NCI-H187 (cell line): ENCODE measurements at places on chromosomes 1 and 21.

- no peak for DNase-seq
Observed at GRCh38 chr1:110060034-110060661, 10.3 kb downstream of the ALX3 start.

DNA sequence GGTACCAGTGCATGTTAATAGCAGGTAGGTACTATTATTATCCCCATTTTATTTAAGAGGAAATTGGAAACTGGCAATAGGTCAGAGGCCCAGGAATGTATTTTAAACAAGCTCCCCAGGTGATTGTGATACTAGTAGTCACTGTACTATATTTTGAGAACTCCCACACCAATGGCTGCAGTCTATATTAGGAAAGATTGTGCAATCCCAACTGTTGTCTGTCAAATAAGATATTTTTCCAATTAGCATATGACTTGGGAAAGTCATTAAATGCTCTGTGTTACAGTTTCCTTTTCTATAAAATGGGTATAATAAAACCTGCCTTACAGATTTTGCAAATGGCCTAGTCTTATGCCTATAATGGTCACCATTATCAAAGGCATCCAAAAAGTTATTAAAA lies 94.2 kb upstream of the DMRTA2 start:
- DNase-seq = no peak

DNA sequence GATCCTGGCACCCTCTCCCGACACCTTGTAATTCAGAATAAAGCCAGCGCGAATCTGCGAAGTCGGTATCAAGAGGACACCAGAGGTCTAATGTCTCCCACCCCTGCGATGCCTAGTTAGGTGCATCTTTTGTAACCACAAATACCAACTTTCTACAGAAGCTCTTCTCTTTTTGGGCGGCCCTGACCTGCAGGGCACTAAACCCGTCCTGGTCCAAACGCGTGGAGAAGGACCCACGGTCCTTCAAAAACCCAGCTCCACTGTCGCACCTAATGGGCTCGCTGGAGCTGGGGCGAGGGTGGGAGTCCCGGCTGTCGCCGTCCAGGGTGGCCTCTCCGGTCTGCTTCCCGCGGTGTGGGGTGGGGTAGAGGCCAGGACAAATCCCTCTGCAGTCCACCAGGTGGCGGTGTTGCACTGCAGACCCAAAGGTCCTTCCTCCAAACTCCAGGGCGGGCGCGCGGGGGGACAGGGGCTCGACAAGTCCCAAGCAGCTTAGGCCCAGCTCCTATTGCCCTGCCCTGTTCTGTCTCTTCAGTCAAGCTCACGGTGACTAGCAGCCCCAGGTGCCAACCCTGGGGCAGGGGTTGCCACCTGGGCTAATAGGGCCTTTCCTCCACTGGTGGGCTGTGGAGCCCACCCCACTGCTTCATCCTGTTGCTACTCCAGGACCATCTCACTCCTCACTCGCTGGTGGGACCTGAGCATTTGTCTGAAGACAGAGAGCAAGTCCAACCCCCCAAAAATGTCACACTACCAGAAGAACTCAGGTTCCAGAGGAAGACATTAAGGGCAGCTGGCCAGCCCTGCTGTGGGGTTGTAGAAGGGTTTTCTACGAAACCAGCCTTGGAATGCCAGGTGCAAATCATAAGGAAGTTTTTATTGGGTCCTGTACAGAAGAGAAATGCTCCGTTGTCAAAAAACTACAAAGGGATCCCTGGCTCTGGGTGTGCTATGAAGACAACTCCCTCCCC lies 2.8 kb downstream of the HES3 start:
- DNase-seq = peak; percentile 33

GRCh38 chr1:205232127-205232820 lies 4.5 kb downstream of the TMCC2 start:
- DNase-seq = no peak

DNA sequence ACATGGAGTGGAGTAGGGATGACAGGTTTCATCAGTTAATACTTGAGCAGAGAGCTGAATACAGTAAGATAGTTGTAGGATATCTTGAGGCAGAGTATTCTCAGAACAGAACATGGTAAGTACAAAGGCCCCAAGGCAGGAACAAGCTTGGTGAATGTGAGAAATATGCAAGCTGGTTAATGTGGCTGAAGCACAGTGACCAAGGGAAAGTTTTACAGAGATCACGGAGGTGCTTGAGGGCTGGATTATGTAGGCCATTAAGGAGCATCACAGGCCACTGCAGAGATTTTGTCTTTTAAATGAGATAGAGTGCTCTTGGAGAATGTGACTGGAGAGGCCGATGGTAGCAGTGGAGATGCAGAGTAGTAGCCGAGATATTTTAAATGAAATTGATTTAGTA lies 54.0 kb upstream of the BOLA1 start:
- no peak for DNase-seq

DNA sequence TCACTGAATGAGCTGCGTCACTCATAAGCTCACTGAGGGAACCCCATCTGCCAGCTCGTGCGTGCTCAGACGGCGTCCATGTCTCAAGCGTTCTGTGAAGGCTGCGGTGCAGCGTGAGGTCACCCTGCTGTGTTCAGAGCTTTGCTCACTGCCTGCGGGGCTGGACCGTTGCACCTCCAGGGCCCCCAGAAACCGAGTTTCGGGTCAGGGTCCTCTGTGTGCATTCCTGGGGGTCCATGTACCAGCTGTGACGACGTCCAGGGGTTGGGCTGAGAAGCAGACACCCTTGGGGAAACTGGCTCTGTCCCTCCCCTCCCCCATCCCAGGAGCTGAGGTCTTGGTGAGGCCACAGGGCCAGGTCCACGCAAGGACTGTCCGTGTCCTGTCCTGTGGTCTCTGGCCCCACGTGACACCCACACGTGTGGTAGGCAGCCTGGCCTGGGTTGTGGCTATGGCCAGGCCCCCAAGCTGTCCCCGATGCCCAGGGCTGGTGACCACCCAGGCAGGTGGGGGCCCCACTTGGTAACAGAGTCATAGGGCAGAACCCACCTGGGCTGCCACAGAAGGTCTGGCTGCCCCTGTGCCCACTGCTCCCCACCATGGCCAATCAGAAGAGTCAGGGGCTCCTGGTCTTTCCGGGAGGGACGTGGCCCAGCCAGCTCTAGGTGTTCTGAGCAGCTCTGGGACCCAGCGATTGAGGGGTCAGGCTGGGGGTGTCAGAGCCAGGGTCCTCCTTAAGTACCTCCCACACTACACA lies 24.4 kb downstream of the FTCD start:
- no peak for DNase-seq

- no peak for DNase-seq
Observed at GRCh38 chr1:9845914-9846313, 22.1 kb upstream of the CLSTN1 start.

- no peak for DNase-seq
Observed at GRCh38 chr1:209384710-209385550, 198.6 kb upstream of the CAMK1G start.

GRCh38 chr21:35838987-35839763 lies 221.2 kb downstream of the SETD4 start:
- no peak for DNase-seq

- no peak for DNase-seq
Observed at GRCh38 chr1:170935231-170935630, at the start of gene MROH9. Gene MROH9, plus strand, starts transcription at chr1:170935534. Its CDS starts 10,023 bp downstream, at chr1:170945557.

DNA sequence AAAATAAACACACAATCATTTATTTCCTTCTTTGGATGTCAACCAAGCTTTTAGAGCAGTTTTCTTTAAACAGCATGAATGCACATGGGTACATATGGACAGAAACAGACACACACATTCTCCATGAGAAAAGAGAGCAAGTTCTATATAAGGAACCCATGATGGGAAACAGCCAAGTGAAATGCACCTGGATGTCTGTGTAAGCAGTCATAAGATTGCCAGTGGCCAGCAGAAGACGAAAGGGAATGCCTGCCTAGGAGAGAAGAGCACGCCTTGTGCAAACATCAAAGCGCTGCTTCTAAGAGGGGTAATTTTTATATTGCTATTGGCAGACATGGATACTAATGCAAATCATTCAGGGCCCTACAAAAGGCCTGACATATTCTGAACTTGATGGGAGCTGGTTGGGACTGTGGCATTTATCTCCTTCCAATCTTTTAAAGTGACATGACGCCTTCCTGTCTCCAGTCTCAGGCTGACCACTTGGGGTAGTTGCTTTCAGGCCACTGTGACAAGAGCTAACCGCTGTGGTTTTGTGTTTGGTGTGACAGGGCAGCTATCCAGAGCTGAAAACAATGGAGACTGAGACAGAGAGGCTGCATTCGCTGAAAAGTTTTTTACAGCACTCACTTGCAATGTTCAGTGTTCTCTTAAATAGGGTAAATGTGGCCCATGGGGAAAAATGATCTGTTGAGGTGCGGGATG lies 75.0 kb upstream of the DPT start:
- DNase-seq = peak; percentile 47

GRCh38 chr1:153348511-153349362 lies at the start of gene PGLYRP4:
Gene PGLYRP4, minus strand, starts transcription at chr1:153348841. Its CDS starts 909 bp downstream, at chr1:153347932.
- no peak for DNase-seq

- DNase-seq = no peak
Observed at GRCh38 chr1:202791077-202791747, 17.0 kb downstream of the KDM5B start.

GRCh38 chr1:62295921-62296491 lies 23.2 kb downstream of the KANK4 start:
- no peak for DNase-seq
